ENCODE measurements at places on chromosomes 7 and 10.

GRCh38 chr7:31307972-31308371 is 32.6 kb downstream of the NEUROD6 start:
- no peak for DNase-seq

- no peak for DNase-seq
Observed at GRCh38 chr10:77902159-77902558, 24.4 kb downstream of the DLG5 start.

DNA sequence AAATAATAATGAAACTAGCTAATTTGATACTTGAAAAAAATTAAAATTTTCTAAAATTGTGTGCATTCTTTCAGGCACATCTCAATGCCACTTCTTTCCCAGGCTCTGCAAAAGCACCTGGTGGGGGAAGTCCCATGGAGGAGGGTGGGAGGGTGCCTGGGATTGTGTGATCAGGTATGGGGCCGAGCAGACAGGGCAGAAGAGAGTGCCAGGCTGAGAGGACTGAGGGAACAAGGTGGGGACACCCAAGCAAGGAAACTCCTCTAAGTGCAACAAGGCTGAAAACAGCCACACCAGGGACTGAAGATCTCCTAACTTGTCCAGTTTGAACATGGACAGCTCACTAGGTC is 13.8 kb downstream of the PARP12 start:
- no peak for DNase-seq

- no peak for DNase-seq
Observed at GRCh38 chr7:21028186-21028585, 241.5 kb upstream of the SP8 start.

- DNase-seq = no peak
Observed at GRCh38 chr7:17411922-17412321, 113.5 kb downstream of the AHR start.
